Right renal cortex interstitium (tissue), 3 donors: ENCODE measurements at places on chromosomes 1 and 21. TPM values are rescaled to one million over a fixed set of nuclear protein-coding genes. Genes with fewer than 3 reads are reported as not detected.
A peak's percentile ranks its signal among the peaks of the same experiment; 100 is the strongest.

DNA sequence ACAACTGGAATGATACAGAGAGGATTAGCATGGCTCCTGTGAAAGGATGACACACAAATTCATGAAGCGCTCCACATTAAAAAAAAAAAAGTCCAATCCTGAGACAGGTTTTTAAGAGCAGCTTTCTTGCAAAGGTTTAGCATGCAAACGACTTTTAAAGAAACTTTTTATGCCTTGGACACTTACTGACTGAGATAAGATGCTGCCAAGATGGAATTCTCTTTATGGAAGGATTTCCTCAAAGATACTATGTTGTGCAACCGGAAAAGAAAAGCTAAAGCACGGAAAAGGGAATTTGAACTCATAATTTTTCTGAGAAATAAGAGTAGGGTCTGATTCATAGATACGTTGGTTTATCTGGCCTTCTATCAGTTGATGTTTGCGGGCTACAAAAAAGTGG, 27.3 kb downstream of the PIGP start:
- no peak for DNase-seq

GRCh38 chr1:17128361-17128760, 9.1 kb upstream of the PADI2 start:
- no peak for DNase-seq

DNA sequence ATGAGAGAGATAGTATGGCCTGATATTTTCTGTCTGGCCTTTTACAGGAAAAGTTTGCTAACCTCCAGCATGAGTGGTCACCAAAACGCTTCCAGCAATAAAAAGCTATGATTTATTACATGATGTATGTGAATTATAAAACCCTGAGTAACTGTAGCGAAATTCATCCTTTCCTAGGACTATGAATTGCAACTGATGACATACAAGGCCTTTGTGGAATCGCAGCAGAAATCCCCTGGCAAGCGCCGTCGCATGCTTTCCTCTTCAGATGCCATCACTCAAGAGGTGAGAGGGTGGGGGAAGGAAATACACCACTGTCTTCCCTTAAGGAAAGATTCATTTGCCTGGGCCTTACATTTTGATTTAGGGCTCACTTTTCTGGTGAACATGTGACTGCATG, 117.9 kb downstream of the MACF1 start:
- DNase-seq, result no peak

GRCh38 chr1:106651028-106651762, 405.3 kb upstream of the PRMT6 start:
- DNase-seq, result no peak

GRCh38 chr1:230167419-230167852, 100.4 kb downstream of the GALNT2 start:
- DNase-seq, result no peak

GRCh38 chr1:64061430-64062104, 141.9 kb upstream of the UBE2U start:
- DNase-seq, result no peak

- DNase-seq, result no peak
Observed at GRCh38 chr1:107677697-107678096, 287.3 kb downstream of the VAV3 start.

DNA sequence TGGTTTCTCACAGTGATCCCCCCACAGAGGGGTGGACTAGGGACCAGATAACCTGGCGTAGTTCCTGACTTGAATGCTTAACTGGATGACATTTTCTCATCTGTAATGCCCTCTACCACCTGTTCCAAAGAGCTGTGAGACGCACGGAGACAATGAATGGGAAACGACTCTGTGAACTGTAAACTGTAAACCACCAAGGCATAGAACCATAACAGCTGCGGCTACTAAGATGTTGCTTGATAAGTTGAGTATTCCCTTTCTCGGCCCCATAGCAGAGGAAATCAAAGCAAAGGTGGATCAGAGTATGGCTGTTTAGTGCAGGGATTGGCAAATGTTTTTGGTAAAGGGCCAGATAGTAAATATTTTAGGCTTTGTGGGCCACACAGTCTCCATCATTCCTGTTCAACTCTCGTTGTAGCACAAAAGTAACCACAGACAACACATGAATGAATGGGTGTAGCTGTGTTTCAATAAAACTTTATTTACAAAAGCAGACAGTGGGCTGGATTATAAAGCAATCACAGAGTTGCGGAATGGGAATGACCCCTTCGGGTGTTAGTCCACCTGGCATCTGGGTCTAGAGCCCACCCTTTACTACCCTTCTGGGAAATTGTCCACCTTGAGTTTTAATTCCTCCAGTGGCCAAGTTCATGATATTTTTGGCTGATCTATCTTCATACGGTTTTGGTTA, 315.2 kb downstream of the RPS6KC1 start:
- no peak for DNase-seq

DNA sequence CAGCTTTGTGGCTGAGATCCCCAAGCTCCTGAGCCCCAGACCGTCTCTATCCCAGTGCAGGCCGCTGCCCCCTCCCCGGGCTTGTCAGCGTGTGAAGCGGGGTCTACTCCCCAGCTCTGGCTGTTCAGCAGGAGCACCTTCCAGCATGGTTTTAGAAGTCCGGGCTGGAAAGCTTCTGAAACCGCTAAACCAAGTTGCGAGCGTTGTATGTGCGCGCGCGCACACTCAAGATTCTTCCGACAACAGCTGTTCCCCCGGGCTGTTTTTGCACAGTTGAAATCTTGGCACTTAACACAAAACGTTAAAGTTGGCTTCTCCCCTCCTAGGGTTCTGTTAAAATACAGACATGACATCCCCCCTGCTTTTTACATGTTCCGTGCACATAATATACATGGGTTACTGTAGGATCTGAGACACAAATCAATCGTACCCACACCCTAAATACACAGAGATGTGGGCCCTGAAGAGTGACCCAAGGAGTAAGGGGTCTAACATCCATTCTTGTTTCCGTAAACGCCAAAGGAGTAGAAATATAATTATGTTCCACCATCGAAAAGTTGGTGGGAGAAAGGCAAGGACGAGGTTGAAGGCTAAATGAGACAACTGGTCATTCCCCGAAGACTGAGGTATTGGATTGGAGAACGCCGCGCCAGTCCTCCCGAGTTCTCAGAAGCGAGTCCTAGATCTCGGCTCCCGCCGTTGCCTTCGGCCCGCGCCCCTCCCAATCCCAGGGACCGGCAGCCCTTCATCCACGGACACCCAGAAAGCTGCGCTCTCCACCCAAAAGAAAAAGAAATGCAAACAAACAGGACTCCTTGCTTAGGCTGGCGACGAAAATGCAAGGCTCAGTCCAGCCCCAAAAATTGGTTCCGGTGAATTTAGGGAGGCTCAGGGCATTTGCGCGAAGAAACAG, 1.3 kb downstream of the TBX15 start:
- no peak for DNase-seq

DNA sequence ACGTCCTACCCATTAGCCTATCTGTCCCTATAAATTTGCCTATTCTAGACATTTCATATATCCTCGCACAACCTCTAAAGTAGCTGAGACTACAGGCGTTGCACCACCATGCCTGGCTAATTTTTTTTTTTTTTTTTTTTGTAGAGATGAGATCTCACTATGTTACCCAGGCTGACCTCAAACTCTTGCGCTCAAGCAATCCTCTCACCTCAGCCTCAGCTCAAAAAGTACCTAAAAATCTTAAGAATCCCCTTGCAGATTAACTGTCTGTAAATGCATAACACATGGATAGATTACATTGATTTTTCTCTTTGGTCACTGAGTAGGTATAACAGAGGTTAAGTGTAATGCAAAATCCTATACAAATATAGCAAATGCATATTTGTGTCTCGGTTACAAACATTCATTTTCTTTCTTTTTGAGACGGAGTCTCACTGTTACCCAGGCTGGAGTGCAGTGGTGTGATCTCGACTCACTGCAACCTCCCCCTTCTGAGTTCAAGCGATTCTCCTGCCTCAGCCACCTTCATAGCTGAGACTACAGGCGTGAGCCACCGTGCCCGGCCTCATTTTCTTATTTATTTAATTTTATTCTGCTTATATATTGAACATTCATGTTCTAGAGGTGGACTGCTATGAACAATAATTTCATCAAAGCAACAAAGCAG, 2.3 kb downstream of the HORMAD1 start:
- DNase-seq, result no peak

GRCh38 chr1:18118078-18118477, 10.5 kb downstream of the IGSF21 start:
- DNase-seq, result no peak

GRCh38 chr1:38834937-38835827, 24.4 kb downstream of the RRAGC start:
- peak; percentile 16 for DNase-seq

- no peak for DNase-seq
Observed at GRCh38 chr1:199204231-199204630, 565.4 kb downstream of the PTPRC start.

GRCh38 chr1:232473324-232473723, 156.6 kb downstream of the SIPA1L2 start:
- no peak for DNase-seq

- DNase-seq, result no peak
Observed at GRCh38 chr1:93613898-93614297, 67.7 kb downstream of the BCAR3 start.

DNA sequence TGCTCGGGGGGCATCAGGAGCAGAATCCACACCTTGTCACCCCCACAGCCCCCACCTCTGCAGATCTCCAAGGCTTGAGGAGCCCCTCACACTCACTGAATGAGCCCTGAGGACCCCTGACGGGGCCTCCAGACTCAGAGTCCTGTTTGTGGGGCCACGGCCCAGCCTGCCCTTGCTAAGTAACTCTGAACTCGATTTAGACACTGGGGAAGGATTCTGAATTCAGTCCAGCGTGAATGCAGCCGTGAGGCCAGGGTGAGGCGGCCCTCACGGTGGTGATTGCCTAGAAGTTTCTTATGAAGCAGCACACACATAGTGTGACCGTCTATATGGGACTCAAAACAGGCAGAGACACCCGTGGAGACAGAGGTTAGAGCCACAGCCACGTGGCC, 58.9 kb upstream of the ADARB1 start:
- DNase-seq, result no peak

DNA sequence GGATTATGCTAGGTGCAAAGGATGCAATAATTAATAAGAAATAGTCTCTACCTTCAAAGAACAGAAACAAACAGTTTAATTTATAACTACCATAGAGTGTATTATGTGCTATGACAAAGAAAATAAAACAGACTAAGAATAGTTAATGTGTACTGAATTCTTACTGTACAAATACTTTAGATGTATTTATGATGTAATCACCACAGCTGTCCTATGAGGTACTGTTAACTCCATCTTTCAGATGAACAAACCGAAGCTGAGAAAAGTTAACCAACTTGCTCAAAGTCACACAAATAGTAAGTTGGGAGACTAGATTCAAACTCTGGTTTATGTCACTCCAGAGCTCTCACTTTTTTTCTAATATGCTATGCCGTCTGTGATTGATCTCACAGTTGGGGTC, 77.0 kb upstream of the FGGY start:
- DNase-seq, result no peak

- no peak for DNase-seq
Observed at GRCh38 chr1:160795951-160796383, at the start of gene LY9. Gene LY9 (plus strand): TSS chr1:160796174. CDS start chr1:160796188, 14 bp downstream.

- no peak for DNase-seq
Observed at GRCh38 chr1:40915581-40915980, 53.4 kb upstream of the CITED4 start.

GRCh38 chr1:28510970-28511440, 5.2 kb downstream of the RCC1 start:
- DNase-seq, result no peak

- DNase-seq, result no peak
Observed at GRCh38 chr1:245241526-245242130, 86.8 kb downstream of the KIF26B start.

- no peak for DNase-seq
Observed at GRCh38 chr1:221612047-221612777, 129.7 kb downstream of the DUSP10 start.

DNA sequence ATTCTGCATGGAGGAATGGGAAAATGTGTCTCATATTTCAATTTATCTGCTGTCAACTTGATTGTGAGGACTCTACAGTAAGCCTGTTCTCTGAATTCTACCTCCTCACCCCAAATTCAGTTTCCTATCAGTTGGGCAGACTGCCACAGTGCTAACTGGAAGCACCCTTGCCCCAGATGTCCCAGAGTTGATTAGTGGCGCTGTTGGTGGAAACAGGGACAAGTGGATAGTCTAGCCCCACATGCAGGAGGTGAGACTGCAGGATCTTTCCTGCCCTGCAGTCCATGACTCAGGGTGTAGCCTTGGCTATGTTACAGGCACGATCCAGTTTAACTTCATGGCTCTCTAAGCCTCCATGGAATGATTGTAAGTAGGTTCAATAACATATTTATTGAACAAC, 22.1 kb downstream of the ADAM30 start:
- DNase-seq, result no peak

DNA sequence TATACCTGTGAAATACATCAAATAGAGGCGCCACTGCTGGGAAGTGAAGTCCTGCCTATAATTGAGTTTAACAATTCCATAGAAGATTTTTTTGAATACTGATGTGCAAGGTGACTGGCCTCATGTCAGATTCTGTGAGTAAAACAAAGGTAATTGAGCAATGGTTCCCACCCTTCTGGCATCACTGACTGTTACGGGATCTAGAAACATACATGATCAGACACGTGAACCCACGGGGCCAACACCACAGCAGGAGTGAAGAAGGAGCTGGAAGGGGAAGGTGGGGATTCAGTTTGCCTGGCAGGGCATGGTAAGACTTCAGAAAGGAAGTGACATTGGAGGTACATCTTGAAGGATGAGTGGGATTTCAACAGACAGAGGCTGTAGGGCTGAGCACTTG, 270.2 kb downstream of the DISC1 start:
- DNase-seq, result no peak

DNA sequence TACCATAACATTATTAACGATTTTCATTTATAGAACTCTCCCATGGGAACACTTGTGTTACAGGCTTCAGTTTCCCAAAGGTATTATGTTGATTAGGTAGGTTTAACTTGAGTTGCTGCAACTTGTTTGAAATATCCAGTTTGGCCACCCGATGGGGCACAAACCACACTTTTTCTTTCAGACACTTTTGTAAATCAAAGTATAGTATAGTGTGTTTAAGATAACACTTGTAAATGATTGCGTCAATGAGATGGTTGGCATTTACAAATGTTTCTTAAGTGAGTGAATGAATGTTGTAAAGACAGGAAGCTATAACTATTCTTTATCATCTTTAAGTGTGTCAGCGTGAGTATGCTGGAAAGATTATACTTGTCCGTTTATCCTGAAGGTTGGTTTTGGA, 4.3 kb downstream of the XPR1 start:
- no peak for DNase-seq

GRCh38 chr1:60367532-60367931, 294.0 kb upstream of the C1orf87 start:
- DNase-seq, result no peak

- DNase-seq, result no peak
Observed at GRCh38 chr21:44418108-44418875, 37.0 kb upstream of the LRRC3 start.

PALMD gene
- 2.1 TPM for polyA plus RNA-seq

ZNF648 gene
- polyA plus RNA-seq, result 0.39 TPM

KCNH1 gene
- polyA plus RNA-seq, result 0.39 TPM

RAB25 gene
- polyA plus RNA-seq, result 54.4 TPM

PRAMEF6 gene
- not detected for polyA plus RNA-seq

PROX1 gene
- polyA plus RNA-seq, result 5.8 TPM

SLAMF1 gene
- polyA plus RNA-seq, result 0.11 TPM

FCRL4 gene
- not detected for polyA plus RNA-seq

TBX19 gene
- polyA plus RNA-seq, result 2.1 TPM

VWA5B1 gene
- 1.2 TPM for polyA plus RNA-seq
